Left renal cortex interstitium (tissue), 4 donors: ENCODE measurements at places on chromosomes 13 and 19.

GRCh38 chr19:45066921-45067661, 9.2 kb downstream of the ZNF296 start:
- no peak for DNase-seq

DNA sequence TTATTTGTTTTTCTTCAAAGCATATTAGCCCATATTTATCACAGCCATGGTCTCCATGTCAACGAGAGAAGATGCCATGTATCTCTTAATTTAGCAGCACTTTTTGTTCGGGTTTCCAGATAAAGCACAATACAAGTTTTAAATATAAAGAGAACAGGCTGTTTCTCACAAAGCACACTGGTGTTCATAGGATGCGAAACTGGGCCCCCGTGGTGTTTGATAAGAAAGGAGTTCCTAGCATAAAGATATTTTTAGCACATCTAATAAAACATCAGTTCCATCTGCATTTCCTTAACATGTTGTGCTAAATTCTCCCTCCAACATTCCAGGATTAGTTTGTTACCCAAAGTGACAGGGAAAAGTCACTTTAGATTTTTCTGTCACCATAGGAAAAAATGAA, 72.4 kb upstream of the EDNRB start:
- no peak for DNase-seq

GRCh38 chr19:49666120-49666444, 349 bp downstream of the BCL2L12 start:
- DNase-seq = no peak

DNA sequence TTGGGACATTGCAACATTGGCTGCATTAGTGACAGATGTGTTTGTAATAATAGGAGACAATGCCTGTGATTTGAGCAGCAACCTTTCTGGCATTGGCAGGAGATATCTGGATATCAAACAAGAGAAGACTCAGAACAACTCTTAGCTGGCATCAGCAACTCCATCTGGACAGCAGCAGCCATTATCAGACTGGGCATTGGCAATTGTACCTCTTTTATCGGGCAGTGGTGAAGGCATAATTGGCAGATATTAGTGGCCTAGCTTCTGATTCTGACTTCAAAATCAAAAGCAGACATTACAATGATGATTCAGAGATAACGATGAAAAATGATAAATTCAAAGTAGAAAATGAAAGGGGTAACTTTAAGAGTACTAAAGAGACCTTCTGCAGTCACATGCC, 1193.7 kb downstream of the EFNB2 start:
- no peak for DNase-seq

DNA sequence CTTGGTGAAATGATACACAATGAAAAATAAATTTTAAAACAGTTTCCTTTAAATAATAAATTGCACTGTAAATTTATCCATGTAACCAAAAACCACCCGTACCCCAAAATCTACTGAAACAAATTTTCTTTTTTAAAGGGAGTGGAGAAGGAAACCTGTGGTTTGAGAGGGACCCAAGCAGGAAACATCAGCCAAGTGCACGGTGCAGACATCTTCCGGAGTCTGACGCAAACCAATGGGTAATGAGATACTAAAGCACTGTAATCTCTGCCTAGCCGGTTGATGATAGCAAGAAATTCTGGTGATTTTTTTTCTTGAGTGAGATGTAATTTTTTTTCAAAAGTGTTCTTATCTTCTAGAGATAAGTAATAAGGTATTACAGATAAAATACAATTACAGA, 115.4 kb downstream of the ABCC4 start:
- DNase-seq = no peak

DNA sequence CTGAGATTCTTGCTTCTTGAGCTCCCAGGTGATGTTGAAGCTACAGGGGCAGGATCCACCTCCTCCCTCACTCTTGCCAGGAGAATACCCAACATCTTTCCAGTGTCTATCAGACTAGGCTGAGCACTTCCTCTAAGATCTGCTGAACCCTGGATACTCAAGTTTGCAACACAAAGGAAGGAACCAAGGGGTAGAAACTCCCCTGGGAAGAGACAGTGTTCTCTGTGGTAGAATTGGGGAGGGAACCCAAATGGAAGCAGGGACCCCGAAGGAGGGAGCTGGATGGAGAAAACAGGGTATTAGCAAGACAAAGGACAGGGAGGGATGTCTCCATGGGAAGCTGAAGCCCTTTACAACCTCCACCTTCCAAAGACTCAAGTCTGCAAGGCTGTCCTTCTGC, 117.6 kb downstream of the DNAJC15 start:
- DNase-seq = no peak

GRCh38 chr19:44687888-44688287, 11.1 kb upstream of the CEACAM16 start:
- DNase-seq = no peak

- no peak for DNase-seq
Measured at GRCh38 chr13:27744801-27745200, 47.5 kb upstream of the GSX1 start.

DNA sequence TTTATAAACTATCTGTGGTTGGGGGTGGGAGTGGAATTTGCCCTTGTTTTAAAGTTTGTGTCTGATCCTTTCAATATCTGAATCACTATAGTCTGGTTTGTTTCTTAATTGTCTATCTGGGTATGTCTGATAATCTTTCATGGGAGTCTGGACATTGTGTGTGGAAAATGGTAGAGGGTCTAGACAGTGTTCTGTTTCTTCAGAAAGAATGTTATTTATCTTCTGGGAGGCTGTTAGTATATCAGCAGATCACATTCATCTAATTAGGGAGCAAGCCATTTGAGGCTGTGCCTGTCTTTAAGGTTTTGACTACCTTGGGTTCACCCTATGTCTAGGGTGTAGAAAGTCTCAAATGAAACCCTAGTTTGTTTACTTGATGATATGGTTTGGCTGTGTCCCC, 110.5 kb downstream of the NDFIP2 start:
- no peak for DNase-seq

DNA sequence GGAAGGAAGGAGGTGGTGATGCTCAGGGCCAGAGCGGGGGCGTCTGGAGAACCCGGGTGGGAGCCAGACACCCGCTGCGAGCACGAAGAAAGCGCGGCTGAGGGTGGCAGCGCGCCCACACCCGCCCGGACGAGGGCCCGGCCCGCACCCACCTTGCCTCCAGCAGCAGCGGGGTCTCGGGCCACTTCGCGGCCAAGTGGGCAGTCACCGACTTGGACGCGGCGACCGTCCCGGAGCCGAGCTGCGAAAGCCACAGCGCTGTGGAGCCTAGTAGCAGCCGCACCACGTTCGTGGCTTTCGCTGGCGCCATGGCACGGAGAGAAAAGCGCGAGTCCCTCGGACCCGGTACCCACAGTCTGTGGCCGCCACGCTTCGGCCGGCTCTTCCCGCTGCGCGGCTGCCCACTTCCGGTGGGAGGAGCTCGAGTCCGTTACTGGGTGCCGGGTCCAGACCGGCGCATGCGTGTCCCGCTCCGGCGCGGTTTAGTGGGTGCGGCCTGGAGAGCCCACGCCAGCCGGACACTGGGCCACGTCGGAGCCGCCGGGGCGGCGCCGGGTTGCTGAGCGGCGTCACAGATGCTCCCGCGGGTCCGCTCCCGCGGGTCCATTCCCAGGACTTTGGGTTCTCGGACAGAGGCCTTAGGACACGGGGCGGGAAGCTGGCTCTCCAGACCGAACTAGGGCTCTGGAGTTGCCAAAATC, at the start of gene UGGT2:
Gene UGGT2 (minus strand): TSS at position 399 of the 701 bp plus-strand sequence. CDS start 89 bp downstream, at position 310.
- peak; percentile 89 for DNase-seq

DNA sequence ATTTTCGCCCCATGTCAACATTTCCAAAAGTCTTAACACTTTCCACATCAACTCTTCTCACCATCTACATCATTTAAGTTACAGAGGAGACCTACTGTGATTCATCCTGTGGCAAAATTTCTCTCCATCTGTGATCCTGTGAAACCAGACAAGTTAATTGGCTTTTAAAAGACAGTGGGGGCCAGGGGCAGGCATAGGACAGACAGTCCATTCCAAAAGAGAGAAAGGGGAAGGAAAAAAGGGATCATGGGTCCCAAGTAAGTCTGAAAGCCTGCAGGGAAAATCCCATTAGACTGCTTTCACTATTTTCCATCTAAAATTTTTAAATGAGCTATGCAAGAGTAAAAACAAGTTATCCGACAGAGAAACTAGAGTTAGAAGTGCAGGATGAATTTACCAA, 121.0 kb downstream of the MRPL57 start:
- peak; percentile 11 for DNase-seq

DNA sequence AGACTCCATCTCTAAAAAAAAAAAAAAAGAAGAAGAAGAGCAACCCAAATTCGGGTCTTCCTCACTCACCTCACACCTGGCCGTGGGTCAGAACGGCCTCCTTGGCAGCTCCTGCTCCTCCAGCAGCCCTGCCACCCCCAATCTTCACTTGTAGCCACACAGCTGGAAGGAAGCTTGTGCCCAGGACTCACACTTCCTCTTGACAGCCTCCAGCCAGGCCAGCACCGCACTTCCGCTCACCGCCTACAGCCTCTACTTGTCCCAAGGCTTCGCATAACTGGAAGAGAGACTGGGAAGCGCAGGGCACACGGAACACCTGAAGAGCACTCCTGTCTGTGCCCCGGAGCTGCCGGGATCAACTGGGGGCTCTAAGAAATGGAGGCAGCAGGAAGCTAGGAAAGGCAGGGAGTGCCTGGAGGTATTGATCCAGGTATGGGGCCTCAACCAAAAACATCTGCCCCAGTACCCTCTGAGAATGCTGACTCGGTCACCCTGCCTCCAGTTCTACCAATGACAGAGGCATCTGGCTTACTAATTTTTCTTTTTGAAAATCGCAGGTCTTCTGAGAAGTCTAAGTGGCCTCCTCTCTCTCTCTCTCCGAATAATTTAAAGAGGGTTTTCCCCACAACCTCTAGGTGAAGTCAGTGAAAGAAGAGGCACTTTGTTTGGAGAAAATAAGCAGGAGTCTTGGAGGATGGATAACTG, 31.1 kb upstream of the ATP12A start:
- no peak for DNase-seq
